ENCODE measurements at places on chromosomes 12 and 14. TPM values are rescaled to one million over a fixed set of nuclear protein-coding genes. Genes with fewer than 3 reads are reported as not detected.
A peak's percentile ranks its signal among the peaks of the same experiment; 100 is the strongest.

The ABCC9 gene
- total RNA-seq: not detected

The BRI3BP gene
- 29.3 TPM for total RNA-seq

The RPGRIP1 gene
- not detected for total RNA-seq

The RHOJ gene
- not detected for total RNA-seq

The PAPLN gene
- 0.19 TPM for total RNA-seq

The GLIPR1L2 gene
- 0.13 TPM for total RNA-seq

The SLC22A17 gene
- 2.2 TPM for total RNA-seq

The HIGD1C gene
- not detected for total RNA-seq

The RAPGEF3 gene
- total RNA-seq: 1.4 TPM

GRCh38 chr12:128763395-128763794 lies 60.4 kb downstream of the SLC15A4 start:
- ATAC-seq: no peak

- ATAC-seq: no peak
These were observed 28.1 kb downstream of the ETNK1 start for GRCh38 chr12:22653075-22653474.

- no peak for ATAC-seq
These were observed 8.9 kb upstream of the TCL1B start for GRCh38 chr14:95677179-95677835.

DNA sequence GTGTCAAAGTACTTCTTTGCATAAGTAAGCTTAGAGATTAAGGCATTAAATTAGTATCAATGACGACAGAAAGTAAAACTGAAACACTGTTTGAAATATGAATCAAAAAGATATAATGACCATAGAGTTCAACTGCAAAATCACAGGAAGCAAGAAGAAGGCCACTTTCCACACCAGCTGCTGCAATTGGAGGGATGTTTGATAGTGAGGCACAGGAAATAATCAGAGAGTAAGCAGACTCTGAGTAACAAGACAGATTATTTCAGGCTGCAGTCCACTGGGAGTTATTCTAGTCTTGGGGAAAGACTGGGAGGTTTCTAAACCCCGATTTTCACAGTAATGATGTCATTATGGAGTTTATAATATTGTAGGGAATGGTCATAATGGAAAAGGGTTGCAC lies 12.9 kb downstream of the MDGA2 start:
- no peak for ATAC-seq

DNA sequence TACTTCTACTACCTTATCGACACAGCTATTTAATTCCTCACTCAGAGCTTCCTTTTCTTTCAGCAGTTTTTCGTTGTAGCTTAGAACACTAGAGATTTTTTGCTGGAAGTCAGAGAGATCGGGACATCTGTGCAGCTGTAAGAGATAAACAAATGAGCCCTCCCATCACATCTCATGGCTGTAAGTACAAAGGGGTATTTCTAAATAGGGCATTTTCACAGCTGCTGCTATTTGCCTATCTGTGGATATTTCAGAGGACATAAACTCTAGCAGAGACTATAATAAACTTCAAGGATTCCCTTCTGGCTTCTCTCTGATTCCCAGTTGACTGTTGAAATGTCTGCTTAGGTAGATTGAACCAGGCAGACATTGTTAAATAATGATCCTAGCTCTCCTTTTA lies 76.1 kb upstream of the SAV1 start:
- no peak for ATAC-seq

DNA sequence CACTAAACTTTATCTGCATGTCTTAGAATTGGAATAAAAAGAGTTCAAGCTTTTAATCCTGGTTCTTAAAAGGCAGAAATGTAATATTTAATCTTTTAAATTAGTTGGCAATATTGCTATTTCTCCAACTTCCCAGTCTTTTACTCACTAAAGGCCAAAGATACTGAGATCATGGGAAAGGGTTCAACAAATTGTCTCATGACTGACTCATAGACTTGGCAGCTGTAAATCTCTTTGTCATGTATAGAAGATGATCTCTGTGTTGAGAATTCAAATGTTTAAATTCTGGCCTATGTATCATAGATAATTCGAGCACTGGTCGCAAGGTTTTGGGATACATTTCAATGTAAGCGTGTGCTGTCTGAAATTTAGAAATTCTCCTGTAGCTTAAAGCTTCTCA lies 40.1 kb upstream of the STRAP start:
- no peak for ATAC-seq

GRCh38 chr14:103848175-103849077 lies 1.1 kb upstream of the PPP1R13B start:
- ATAC-seq: no peak

DNA sequence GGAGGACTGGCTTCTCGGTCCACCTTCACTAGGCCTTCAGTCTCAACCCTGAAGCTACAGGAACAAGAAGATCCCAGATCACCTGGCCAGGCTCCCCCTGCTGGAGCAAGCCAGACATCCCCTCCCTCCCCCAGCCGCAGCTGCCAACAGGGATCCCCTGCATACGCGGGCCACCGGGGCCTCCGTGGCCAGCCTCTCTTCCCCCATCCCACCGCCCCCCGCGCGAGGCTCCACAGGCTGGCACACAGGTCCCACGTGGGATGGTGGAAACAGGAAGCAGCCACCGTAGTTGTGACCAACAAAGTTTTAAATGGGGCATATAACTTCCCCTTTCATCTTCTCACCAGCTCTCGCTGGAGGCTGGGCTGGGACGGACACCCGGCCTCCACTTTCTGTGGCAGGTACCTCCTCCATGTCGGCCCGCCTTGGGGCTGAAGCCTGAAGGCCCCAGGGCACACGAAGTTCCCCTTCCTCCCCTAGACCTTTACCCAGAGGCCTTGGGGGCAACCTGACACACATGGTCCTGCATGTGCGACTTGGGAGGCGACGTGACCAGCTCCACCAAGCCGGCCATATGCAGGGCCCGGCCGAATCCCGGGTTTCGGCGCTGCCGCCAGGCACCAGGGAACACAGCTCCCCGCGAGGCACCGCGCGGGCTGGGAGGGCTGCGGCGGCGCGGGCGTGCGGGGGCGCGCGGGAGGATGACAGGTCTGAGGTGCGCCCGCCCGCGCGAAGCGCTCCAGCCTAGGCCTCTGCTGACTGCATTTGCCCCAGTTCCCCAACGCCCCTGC lies 44.4 kb upstream of the PNMA1 start:
- peak; percentile 2 for ATAC-seq

DNA sequence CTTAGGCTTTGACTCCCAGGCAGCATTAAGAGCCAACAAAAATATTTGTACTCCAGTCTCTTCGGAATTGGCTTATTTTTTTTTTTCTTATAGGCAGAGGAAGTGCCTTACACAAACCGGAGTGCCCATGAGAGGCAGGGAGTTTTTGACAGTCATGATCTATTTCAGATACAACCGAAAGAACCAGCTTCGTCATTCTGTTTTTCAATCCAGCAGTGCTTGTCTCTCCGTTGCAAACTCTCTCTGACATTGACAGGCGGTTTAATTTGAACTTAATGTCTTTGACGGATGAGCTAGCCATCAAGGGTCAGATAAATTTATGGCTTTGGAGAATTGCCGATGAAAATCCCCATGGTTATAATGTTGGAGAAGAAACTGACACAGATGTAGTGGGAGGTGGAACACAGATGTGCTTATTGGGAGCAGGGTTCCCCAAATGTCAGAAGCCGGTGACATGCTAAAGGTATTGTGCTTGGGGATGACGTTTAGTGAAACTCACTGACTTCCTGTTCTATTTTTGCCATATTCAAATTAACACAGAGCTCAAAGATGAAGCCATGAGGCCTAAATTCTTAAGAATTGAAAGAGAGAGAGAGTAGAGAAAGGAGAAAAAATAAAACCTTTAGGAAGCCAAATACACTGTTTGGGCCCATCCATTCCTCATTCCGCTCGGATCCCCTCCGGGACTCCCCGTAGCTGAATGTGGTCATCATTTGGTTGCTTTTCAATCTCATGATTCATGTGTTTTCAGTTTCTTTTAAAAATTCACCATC lies 59.7 kb downstream of the PLXNC1 start:
- peak; percentile 81 for ATAC-seq

- no peak for ATAC-seq
These were observed 88.8 kb downstream of the SCFD1 start for GRCh38 chr14:30710876-30711275.

- ATAC-seq: no peak
These were observed 837.6 kb downstream of the VRK1 start for GRCh38 chr14:97634751-97635150.

DNA sequence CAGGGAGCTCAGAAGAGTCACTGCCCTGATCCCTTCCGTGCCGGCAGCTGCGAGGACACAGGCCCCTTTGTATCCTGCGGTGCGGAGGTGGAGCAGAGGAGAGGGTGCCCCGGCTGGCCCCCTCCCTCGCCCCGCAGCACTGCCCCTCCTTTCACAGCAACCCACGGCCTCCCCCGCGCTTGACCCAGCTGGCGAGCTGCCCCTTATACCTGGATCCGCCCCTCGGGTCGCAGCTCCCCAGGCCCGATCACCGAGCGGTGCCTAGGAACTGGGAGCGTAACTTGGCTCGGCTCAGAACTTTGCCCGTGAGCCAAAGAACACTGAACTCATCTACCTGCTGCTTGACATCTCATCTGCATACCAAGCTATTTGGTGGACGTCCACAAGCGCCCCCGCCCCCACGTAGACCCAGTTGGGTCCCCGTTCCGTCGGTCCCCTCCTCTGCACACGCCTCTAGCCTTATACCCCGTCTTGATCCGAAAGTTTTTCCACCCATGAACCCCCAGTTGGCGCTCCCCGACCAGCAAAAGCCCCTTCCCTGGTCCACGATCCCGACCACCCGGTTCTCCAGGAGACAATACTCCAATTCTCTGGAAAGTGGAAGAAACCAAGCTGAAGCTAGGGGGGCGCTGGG lies 697 bp upstream of the DNAJC14 start:
- ATAC-seq: peak; percentile 25

GRCh38 chr14:102493585-102493984 lies 16.0 kb downstream of the ANKRD9 start:
- ATAC-seq: no peak

DNA sequence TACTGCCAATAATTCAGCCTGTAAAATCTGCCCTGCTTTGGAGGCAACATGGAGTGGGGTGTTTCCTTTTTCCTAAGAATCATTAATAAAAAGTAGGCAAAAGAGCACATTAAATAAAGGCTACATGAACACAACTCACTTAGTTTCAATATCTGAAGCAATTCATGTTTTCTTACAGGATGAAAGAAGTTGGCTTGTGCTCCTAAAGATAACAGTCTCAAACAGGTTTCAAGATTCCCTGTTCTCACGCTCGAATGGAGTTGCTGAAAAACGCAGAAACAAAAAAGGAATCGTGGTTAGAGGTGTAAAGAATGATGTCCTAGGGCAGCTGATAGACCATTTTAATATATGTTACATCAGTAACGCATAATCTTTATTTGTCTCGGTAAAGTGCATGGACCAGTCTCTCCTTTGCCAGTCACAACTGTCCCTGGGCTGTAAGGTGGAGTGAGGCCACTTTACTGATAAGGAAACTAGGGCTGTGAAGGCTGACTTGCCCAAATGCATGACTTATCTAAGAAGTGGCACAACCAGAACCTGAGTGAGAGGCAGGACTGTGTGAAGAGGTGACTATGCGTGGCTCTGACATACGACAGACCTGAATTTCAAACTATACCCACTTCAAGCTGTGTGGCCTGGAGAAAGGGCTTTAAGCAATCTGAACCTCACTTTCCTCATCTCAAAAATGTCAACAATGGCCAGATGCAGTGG lies 12.6 kb downstream of the GIT2 start:
- no peak for ATAC-seq

DNA sequence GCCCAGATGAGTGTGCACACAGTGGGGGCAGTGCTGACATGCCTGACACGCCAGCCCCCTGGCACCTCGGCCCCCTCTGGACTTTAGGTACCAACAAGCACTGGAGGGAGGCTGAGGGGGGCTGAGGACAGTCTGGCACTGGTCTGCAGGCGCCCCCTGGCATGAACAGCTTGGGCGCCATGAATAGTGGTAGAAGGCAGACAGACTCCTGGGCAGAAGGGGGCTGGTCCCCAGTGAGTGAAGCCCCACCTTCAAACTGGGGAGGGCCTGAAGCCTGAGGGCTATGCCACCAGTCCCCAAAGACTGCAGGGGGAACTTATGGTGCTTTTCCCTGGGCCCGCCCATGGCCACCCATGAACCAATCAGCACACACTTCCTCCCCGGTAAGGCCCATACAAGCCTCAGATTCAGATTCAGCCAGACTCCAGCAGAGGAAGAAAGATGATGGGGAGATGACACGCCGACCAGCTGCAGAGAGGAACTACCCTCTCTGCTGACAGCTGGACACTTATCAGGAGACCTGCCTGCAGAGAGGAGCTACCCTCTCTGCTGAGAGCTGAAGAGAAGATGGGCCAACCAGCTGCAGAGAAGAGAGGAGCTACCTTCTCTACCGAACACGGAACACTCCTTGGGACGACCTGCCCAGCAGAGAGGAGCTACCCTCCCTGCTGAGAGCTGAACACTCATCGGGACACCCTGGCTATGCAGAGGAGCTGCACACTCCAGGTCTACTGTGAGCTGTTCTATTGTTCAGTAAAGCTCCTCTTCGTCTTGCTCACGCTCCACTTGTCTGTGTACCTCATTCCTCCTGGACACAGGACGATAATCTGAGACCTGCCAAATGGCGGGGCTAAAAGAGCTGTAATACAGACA lies 324.5 kb downstream of the PCNX1 start:
- ATAC-seq: peak; percentile 32

DNA sequence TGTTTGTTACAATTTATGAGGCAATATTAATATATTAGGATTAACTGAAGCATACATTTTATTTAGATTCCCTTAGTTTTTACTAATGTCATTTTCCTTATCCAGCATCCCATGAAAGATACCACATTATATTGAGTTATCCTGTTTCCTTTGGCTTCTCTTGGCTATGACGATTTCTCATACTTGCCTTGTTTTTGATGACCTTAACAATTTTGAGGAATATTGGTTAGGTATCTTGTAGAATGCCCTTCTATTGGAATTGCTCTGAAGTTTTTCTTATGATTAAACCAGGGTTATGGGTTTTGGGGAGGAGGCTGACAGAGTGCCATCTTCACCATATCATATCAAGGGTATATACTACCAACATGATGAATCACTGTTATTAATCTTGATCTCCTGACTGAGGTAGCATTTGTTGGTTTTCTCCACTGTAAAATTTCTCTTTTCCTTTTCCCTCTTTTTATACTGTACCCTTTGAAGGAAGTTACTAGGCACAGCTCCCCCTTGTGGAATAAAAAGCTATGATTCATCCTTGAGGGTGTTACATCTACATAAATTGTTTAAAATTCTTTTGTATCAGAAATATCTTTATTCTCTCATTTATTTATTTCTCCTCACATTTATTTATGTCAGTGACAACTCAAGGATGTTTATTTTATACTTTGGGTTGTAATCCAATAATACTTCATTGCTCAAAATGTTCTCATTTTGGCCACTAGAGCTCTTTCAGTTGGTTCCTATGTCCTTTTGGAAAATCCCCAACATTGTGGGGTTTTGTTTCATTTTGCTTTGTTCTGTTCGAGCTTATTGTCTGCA lies 239.0 kb downstream of the SLC16A7 start:
- no peak for ATAC-seq

GRCh38 chr12:72304751-72305150 lies 32.6 kb downstream of the TRHDE start:
- ATAC-seq: no peak

GRCh38 chr12:104510145-104510872 lies 53.6 kb downstream of the CHST11 start:
- ATAC-seq: no peak

GRCh38 chr12:43361031-43361710 lies 190.8 kb downstream of the ADAMTS20 start:
- ATAC-seq: no peak

- no peak for ATAC-seq
These were observed 51.2 kb upstream of the AEBP2 start for GRCh38 chr12:19388131-19388549.

All from activated T-helper 17 cell treated with anti-CD3 and anti-CD28 coated beads, Interleukin-2, amount 50 U/mL, for 72 hours (primary cell).